ENCODE measurements at places on chromosomes 16 and 17. TPM values are rescaled to one million over a fixed set of nuclear protein-coding genes. Genes with fewer than 3 reads are reported as not detected.

DNA sequence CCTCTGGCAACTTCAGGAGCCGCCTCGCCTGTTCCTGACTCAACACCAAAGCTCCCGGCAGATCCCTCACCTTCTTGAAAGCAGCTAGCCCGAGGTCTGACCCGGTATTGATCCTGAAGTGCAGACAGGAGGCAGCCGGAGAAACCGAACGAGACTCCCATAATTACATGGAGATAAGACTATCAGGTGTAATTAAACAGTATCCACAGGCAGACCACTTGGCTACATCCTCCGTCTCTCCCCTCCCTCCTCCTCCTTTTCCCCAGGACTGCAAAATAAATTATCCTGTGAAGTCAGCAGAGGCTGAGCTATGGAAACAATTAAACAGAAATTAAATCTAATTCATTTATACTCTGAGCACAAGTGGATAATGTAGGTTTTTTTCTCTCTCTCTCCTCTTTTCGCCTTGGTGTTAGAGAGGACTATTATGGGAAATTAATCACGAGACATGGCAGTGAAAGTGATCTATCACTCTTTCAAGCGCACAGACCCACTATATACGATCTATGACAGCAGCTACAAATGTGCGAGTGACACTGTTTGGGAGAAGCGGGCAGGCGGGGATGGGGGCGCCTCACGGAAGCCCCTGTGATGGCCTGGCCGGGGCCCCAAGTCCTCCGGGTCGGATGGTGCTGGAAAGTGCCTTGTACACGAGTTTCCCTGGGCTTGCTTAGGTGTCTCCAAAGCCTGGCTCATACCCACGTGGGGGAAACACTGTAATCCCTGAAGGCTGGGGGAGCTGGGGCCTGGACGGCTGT lies 92.8 kb downstream of the RBFOX3 start:
- DNase-seq, result peak; percentile 87

GRCh38 chr16:25177512-25177830 lies 39.3 kb upstream of the AQP8 start:
- no peak for DNase-seq

- peak; percentile 74 for DNase-seq
Observed at GRCh38 chr17:80101946-80102663, 724 bp downstream of the GAA start.

GRCh38 chr17:31472137-31472536 lies 80.7 kb downstream of the RAB11FIP4 start:
- no peak for DNase-seq

The TBC1D3I gene
- 0.05 TPM for polyA plus RNA-seq

GRCh38 chr16:86880316-86881117 lies 302.2 kb downstream of the FOXL1 start:
- DNase-seq, result no peak

All from SK-N-SH (cell line).